ENCODE measurements at places on chromosomes 3 and 15.

DNA sequence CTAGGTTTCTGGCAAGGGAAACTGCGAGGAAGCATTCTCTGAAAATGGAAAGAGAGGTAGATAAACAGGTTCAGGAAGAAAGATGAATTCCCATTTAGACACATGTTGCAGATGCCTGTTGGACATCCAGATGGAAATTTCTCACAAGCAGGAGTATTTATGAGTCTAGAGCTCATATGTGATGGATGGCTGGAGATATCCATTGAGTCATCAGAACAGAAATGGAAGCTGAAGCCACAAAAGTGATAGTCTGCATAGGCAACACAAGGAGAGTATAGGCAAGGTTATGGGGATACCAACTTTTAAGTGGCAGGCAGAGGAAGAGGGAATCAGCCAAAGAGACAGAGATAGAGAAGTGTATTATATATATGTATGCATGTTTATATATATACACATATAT, 6.3 kb upstream of the RAMAC start:
- no peak for DNase-seq

DNA sequence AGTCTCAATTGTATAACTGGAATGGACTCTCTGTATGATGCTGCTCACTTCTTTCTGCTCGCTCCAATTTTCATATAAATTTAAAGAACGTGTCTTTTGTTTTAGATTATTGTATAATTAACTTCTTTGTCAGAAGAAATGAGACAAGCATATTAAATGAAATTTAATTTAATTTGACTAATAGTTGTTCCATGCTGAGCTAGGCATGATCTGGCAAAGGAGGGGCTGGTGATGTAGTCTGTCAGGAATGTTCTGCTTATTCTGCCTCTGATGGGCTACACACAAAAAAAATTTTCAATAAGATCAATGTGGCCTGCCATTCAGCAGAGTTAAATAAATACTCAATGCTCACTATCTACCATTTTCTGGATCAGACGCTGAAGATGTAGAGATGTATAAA, 208.4 kb upstream of the CD96 start:
- no peak for DNase-seq

DNA sequence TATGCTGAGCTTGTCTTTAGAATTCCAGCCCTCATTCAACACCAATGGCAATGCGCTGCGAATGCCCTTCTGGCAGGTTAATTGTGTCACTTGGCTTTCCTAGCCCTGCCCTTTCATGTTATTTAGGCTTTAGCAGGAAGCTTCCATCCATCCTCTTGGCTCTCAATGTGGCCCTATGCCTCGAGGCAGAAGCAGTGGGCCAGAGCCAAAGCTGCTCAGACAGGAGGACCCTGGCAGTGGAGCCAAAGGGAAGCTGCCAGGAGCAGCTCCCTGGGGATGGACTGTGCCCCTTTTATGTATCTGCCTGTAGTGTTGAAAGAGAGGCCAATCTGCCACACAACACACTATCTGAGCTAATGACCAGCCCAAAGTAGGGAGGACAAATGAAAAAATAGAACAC, 376.4 kb downstream of the CTNNB1 start:
- DNase-seq = no peak

DNA sequence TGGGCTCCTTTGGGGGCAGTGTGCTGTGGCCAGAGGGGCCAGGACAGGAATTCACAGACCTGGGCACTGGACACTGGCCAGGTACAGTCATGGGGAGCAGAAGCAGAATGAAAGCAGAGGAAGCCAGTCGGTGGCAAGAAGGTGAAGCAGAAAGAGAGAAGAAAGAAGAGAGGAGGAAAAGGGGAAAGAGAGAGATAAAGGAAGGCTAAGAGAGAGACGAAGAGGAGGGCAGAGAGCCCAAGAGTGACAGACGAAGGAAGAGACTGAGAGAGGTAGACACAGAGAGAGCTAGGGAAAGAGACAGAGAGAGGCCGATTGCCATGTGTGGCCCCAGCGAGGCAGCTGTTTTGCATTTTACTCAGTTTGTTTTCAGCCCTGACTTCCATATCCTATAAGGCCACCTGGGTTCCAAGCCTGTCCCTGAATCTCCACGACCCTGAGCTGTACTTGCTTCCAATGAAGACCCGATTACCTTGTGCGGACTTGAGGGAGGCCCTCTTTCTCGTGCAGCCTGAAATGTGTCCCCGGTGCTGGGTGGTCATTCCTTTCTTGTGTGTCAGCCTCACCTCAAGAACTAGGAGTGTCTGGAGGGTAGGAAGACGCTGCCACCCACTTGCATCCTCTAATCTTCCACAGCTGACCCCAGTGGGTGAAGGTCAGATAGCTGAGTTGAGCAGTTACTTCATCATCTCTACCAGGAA, 73.9 kb downstream of the LSM3 start:
- no peak for DNase-seq

DNA sequence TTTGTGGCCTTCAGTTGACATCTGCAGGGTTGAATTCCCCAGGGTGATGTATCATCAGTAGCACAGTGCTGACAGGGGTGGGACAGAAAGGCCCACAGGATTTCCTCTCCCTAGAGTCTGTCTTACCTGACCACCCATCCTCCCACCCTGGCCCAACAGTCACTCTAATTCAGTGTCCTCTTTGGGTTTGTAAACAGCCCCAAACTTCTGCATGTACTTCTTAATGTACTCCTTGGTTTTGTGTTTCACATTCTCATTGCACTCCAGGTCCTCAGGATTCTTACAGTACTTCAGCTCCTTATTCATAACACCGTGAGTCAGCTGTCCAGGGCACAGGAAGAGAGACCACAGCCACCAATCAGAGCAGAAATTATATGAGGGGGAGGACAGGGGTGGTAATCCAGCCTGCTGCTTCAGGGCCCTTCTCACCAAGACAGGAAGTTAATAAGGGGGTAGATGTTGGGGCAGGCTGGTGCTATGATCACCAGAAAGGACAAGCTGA, 37.5 kb downstream of the NBEAL2 start:
- peak; percentile 51 for DNase-seq
